GF-D8 (cell line): ENCODE measurements at places on chromosomes 5 and 9.
A peak's percentile ranks its signal among the peaks of the same experiment; 100 is the strongest.

GRCh38 chr9:137952976-137953666 lies 75.5 kb downstream of the CACNA1B start:
- no peak for DNase-seq

DNA sequence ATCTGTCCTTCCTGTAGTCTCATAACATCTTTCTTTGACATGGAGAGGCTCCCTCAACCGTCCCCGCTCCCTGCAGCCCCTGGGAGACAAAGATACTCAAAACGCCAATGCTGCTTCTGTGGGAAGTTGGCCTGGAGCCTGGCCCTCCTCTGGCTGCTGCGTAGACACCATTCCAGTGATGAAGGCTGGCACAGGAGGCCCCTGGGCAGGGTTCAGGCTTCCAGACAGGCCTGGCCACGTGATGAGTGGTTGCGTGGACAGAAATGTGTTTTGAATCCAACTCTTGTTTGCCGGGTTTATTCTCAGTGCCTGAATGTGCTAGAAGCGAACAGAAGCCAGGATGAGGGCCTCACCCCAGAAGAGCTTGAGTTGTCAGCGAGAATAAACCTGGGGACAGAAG lies 43.2 kb upstream of the NKX2-5 start:
- no peak for DNase-seq

DNA sequence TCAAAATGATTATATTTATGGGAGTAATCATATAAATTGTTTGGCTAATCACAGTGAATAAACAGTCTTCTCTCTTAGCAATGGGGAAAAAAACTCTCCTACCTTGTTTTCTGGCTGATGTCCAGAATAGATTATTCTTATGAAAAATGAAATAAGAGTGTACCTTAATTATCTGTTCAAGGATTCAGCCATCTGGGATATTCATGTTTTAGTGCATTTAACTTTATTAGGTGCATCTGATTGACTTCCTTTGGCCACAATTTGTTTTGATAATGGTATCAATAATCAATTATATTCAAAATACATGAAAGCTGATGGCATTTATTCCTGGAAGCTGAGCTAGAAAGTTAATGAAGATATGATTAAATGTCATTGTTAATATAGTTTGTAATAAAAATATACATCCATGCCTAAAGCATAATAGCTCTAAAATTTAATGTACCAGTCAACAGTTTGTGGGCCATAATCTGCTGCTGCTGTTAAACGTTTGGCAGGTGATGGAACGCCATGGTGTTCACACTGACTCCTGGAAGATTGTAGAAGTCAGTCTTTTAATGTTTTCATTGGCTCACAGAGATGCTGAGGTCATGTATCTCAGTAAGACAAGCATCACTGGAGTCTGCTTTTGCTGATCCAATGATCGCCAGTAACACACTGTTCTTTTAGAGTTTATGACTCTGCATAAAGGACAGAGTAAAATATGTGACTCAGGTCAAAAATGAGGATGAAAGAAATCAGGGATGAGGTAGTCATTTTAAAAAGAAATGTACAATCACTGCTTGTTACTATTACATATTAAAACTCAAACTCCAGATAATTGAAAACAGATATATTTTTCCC lies 105.8 kb downstream of the ISL1 start:
- DNase-seq, result no peak

GRCh38 chr5:102229685-102230084 lies 66.4 kb downstream of the SLCO4C1 start:
- peak; percentile 0 for DNase-seq

- no peak for DNase-seq
Observed at GRCh38 chr5:88536146-88536545, 267.5 kb upstream of the TMEM161B start.

DNA sequence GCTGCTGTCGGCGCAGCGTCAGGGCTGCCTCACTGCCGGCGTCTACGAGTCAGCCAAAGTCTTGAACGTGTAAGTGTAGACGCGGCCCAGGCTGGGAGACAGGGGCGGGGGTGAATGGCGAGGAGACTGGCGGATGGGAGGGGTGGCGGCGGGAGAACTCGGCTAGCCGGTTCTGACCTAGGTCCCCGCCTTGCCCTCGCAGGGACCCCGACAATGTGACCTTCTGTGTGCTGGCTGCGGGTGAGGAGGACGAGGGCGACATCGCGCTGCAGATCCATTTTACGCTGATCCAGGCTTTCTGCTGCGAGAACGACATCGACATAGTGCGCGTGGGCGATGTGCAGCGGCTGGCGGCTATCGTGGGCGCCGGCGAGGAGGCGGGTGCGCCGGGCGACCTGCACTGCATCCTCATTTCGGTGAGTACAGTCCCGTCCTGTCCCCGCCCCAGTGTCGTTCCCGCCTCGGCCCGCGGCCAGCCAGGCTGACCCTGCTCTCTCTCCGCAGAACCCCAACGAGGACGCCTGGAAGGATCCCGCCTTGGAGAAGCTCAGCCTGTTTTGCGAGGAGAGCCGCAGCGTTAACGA lies 745 bp downstream of the GADD45G start:
- DNase-seq, result no peak

GRCh38 chr9:14687042-14687719 lies 6.1 kb downstream of the ZDHHC21 start:
- DNase-seq, result no peak

DNA sequence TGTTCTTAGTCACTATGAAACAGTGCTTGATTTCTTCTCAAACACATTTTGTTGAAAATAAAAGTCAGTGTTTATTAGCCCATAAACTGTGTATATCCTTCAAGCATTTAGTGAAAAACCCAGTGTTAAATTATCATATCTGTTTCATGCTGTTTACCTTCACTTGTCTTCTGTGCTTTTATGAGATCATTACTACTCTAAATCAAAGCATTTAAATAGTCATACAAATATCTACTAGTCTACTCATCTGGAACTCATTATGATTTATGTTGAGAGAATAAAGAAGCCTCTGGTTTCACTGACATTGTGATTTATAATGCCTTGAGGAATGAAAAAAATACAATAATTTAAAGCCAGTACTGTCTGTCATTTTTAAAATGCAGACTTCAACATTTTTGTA lies 366.5 kb downstream of the SLCO4C1 start:
- no peak for DNase-seq

DNA sequence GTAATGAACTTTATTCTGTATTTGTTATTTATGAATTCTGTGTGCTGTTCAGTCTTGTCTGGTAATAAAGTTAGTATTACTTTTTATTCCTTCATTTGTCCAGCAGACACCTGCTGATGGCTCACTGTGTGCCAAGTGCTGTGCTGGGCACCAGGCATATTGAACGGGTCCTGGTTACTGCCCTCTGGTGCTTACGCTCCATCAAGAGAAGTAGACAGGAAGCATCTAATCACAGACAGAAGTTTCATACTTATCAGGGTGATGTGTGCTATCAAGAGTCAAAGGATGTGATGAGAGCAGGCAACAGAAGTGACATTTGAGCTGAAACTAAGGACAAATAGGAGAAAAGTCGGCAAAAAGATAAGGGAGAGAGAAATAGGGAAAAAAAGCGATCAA lies 153.1 kb downstream of the FGF1 start:
- DNase-seq, result no peak

DNA sequence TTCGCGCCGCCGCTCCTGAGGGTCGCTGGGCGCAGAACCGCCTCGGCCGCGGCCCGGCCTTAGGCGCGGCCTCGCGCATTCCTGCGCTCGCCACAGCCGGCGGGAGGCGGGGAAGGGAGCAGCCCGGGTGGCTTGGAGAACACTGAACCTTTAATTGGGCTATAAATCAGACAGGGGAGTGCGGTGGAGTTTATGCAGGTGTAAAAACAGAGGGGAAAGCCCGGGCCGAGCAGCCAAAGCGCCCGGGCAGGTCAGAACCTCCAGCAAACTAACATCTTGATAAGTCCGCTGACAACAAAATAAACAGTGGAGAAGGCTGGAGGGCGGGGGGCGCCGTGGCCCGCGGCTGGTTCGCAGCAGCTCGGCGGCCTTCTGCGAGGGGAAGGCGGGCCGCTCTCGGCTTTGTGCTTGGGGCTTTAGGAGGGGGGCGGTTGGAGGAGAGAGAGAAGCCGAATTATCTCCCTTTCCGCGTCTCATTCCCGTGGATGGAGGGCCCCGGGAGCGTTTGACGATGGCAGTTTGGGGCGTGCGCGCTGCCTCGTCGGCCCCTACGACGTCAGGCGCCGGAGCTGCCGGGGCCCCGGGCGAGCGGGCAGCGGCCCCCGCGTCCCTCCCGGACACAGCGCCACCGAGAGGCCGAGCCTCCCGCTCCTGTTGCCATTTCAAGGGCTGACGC lies 11.3 kb downstream of the FOXD1 start:
- no peak for DNase-seq

DNA sequence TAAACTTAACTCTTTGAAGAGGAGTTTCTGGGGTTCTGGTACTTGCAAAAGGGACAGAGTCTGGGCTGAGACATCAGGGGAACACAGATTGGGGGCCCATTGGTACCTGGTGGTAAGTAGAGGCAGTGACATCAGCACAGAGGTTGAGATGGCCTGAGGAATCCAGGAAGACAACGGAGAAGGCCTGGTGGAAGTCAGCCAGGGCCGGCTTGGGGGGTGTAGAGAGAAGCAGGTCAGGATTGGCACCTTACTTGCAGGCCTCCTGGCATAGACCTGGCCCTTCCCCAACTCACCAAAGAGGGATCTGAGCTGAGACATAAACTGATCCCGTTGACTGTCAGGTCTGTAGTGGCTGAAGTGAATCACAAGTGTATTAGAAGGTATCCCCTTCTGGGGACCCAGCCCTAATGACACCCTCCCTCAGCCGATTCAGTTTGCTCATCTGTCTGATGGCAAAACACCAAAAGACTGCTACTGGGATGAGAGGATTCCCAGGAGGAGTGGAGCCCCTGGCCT lies 5.5 kb downstream of the NOL6 start:
- no peak for DNase-seq

DNA sequence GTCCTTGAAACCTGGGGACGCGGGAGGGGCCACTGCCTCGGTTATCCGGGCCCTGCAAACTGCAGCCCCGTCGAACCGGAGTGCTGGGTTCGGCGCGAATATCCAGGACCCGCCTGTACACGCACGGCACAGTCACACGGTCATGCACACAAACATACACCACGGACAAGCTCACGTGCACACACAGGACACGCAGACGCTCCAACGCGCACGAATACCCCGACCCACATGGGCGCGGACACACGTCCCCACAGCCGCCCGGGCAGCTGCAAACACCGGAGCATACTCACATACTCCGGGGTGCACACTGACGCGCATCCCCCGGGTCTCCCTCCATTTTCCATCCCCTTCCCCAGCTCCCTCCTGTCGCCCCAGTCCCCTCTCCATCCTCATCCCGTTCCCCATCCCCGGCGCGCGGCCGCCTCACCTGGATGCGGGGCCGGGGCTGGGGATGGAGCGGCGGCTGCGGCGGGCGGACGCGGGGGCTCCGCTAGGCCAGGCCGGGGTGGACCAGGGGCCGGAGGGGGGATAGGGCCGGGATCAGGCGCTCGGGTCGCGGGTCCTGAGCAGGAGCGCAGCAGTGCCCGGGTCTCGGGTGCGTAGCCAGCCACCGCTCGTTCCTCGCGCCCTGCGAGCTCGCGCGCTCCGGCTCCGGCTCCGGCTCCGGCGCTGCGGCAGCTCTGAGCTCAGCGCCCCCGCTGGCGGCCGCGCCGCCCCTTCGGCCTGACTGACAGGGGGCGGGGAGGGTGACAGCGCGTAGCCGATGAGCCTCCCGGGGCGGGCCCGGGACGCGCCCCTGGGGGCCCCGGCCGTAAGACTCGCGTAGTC lies at the start of the genes EIF4E1B and SNCB:
Gene EIF4E1B (plus strand): TSS at position 823 of the 828 bp plus-strand sequence. CDS start 12,113 bp downstream, outside the sequence.
Gene SNCB (minus strand): TSS at position 682 of the 828 bp plus-strand sequence. CDS start 880 bp downstream, outside the sequence.
- no peak for DNase-seq

- DNase-seq, result no peak
Observed at GRCh38 chr5:3033033-3033755, 281.7 kb upstream of the IRX2 start.
